ENCODE measurements at places on chromosomes 16 and 17. TPM values are rescaled to one million over a fixed set of nuclear protein-coding genes. Genes with fewer than 3 reads are reported as not detected.
A peak's percentile ranks its signal among the peaks of the same experiment; 100 is the strongest.

DNA sequence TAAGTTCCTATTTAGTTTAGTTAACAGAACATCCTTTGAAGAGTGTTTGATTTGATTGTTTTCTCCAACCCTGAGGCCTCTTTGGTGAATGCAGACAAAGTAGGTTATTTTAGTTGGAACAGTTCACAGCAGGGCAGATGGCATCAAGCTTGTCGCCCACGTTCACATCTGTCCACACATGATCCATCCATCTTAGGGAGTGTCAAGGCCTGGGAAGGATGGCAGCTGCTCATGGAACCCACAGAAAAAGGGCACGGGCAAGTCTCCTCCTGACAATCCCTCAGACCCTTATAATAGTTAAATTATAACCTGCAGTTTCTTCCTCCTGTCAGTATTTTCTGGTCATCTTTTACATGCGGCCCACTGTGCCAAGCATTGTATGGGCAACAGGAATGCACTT, 60.2 kb downstream of the KNOP1 start:
- ATAC-seq: no peak

DNA sequence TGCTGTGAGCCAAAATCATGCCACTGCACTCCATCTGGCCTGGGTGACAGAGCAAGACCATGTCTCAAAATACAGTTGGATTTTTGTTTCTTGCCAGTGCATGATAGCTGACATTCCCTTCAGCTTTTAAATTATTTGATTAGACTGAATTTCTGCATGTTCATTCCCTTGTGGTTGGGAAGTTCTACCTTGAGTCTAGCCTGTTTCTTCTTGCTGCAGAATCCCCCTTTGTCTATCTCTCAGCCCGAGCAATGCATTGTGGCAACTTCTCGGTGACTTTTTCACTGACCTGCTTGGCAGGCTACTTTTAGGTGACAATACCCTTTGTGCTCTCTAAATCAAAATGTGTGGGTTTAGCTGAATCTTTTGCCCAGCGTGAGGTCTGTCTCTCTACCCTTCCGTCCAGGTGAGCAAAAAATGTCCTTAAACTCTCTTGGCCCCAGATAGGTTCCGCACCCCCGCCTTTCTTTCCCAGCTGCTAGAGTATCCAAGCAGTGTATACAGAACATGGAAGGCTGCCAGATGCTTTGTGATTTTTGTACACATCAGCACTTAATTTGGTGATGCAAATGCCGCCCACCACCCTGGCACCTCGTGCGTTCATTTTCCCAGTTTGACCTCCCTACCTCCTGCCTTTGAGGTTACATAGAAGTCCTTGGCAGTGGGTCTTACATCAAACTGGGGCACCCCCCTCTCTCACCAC, 130.2 kb downstream of the ABCC6 start:
- ATAC-seq: no peak

DNA sequence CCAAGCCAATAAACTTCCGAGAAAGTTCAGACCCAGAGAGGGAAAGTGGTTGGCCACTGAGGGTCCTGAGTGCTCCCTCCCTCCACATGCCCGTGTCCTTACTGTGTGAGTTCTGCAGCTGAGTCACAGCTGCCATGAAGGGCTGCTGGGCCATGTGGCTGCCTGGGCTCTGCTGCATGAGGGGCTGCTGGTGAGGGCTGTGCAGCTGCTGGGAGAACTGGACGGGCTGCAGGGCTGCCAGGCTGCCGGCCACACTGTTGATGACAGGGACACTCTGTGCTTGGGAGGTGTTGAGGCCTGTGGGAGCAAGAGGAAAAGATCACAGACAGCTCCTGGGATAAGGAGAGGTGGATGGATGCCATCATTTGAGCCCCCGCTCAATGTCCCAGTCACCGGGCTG, 44.0 kb downstream of the HNF1B start:
- ATAC-seq: no peak

DNA sequence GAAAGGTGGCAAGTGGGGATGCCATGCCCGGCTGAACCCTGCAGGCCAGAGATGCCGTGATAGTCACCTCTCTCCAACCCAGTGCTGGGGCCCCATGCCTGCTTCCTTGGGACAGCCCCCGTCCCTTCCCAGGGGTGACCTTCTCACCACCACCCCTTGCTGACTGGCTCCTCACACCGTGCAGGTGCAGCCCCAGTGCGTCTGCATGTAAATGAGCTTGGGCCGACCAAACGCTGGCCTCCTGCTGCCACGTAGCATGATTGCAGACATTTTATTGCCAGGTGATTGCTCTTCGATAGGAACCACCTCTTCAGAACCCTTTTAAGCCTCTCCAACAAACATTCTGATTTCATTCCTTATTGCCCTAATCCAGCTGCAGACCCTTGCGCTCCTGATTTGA, 32.5 kb downstream of the ASIC2 start:
- no peak for ATAC-seq

GRCh38 chr17:82168568-82168967, 44.1 kb downstream of the CCDC57 start:
- no peak for ATAC-seq

DNA sequence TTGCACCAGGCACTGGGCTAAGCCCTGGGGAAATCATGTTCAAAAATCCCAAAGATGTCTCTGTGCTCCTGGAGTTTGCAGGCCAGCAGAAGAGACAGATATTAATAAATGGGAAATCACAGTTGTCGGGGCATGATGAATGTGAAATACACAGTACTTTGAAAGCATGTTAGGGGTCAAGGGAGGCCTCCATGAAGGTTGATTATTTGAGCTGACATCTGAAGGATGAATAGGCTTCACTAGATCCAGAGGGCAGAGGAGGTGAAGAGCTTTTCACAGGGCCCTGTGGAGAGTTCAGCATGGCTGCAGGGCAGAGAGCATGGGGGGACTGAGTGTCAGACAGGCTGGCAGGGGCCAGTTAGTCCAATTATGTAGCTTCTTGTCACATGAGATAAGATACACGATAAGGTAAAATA, 2.6 kb downstream of the ANKRD40CL start:
- no peak for ATAC-seq

TRPV2 gene
- 2.7 TPM for total RNA-seq

CEP295NL gene
- total RNA-seq: 1.7 TPM

CD300LB gene
- not detected for total RNA-seq

GRCh38 chr17:48840441-48840840, 9.6 kb downstream of the CALCOCO2 start:
- ATAC-seq: no peak

DNA sequence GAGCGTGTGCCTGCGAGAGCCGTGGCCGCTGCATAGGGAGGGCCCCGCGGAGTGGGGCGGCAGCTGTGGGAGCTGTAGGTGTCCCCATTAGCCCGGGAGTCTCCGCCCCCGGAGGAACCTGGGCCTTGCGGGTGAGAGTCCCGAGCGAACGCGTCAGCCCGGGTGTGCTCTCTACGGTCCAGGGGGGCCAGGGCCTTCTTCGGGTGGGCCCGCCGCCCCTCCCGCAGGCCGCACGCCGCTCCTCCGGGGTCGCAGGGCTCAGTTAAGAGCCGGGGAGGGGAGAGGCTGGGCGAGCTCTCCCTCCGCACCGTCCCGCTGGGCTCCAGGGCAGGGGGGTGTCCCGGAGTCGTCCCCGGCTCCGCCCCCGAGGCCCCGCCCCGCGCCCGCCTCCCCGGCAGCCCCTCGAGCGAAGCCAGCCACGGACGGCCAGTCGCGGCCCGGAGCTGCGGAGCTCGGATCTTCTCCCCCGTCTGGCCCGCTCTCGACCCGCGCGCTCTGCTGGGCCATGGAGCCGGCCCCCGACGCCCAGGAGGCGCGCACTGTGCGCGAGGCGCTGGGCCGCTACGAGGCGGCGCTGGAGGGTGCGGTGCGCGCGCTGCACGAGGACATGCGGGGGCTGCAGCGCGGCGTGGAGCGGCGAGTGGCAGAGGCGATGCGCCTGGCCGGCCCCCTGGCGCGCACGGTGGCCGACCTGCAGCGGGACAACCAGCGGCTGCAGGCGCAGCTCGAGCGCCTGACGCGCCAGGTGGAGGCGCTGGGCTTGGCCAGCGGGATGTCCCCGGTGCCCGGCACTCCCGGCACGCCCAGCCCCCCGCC, at the start of gene SMTNL2:
TSS of gene SMTNL2 (plus strand) at position 429 of the 816 bp plus-strand sequence. CDS start at position 506, 77 bp downstream.
- ATAC-seq: no peak

KRT12 gene
- not detected for total RNA-seq

DNA sequence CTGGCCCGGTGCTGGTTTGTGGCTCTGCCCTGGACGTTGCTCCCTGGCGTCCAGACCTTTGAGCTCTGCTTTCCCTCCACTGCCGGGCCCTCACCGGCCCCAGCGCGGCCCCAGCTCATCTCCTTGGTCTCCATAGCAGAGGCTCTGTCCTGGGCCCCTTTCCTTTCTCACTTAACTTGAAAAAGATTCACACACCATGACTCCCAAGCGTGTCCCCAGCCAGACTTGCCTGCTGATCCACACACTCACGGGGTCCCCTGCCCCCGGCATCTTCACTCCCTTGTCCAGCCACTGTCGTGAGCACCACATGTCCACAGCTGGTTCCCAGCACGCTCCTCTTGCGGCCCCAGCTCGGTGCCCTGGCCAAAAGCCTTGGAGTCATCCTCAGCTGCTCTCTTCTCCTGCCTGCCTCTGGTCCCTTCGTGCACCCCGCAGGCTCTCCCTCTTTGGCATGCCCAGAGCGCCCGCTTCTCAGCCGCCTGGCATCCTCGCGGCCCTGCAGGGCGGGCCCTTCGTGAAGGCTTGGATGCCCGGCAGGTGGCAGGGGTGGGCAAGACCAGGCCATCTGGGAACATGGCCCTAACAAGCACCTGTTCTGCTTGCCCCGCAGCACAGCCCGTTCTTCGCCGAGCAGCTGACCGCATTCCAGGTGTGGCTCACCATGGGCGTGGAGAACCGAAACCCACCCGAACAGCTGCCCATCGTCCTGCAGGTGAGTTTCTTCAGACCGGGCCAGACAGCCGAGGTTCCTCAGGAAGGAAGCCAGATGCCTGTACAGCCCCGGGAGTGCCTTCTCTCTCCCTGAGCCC, 145.6 kb upstream of the CHMP6 start:
- peak; percentile 66 for ATAC-seq

DNA sequence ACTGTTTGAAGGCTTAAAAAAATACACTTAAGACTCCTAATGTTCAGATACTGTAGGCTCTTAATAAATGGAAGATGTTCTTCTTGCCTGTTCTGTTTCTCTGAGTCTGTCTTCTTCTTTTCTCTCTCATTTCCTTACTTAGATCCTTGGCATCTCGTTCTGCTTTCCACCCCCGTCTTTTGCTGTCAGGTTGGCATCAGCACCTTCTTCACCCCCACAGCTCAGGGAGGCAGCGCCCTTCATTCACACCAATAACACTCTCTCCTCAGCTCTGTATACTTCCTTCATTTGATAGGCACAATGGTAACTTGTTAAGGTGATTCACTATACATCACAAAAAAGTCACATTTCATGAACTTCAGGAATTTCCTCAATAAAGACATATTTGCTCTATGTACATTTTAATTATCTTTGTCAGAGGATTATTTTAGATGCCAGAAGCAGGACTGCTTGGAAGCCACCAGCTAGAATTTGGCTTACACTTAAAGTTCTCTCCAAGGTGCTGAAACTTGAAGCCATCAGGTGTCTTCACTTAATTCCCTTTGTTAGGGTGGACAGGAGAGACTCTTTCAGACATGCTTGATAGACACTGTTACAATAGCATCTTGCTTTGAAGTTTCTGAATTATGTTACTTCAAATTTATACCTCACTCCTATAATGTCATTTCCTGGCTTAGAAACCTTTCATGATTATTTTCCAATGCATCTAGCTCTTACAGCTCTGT, 670.1 kb upstream of the C16orf82 start:
- no peak for ATAC-seq

RND2 gene
- total RNA-seq: 0.16 TPM

PRAC1 gene
- total RNA-seq: not detected

- ATAC-seq: peak; percentile 30
These were observed 16.9 kb downstream of the DOC2B start for GRCh38 chr17:164303-165235.

GRCh38 chr16:72501739-72502593, 330.0 kb upstream of the PMFBP1 start:
- peak; percentile 63 for ATAC-seq
